ENCODE measurements at places on chromosomes 16 and 17. TPM values are rescaled to one million over a fixed set of nuclear protein-coding genes. Genes with fewer than 3 reads are reported as not detected.
A peak's percentile ranks its signal among the peaks of the same experiment; 100 is the strongest.

The ZPBP2 gene
- total RNA-seq = not detected

DNA sequence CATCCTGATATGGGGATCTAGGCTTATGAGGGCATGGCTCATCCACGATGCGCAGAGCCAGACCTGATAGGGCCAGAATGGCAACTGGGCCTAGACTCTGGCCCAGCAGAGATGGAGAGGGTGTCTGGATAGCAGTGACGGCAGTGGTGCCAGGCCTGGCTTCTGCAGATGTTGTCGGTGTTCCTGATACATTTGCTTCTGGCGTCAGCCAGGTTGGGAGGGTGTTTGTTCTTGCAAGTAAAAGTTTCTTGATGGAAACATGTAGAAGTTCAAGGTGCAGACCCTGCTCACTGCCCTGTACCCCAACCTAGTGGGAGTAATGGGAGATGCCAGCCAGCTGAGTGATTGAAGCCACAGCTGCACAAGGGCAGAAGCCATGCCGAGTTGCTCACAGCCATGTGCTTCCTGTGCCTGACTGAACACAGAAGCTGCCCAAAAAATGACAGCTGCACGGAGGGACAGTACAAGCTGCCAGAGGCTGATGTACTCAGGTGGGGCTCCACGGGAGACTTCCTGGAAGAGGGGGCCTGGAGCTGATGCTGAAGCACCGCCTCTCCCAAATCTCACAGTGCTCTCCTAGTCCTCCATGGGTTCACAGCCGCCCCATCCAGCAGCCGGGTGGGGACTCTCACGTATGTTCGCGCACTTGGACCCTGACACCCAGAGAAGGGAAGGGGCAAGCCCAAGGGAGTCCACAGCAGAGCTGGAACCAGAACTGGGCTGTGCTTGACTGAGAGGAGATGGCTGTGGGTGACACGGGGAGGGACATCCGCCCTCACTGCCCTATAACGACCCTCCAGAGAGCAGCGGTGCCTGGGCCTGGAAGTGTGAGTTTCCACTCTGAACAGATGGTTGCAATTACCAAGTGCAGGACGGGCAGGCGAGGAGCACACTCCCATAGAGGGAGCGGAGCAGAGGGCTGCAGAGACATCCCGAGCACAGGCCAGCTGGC is 78.7 kb downstream of the N4BP1 start:
- no peak for DNase-seq

The AANAT gene
- not detected for total RNA-seq

DNA sequence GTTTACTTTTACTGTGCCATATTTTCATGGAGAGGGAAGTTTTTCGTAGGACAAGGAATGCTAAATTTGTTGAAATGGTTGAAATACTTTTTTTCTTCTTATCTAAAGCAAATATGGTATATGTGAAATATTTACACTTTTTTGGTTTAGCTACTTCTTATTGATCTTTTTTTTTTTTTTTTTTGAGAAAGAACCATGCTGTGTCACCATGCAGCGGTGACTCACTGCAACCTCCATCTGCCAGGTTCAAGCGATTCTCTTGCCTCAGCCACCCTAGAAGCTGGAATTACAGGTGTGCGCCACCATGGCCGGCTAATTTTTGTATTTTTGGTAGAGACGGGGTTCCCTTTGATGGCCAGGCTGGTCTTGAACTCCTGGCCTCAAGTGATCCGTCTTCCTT is 100.5 kb downstream of the FTO start:
- no peak for DNase-seq

The ESRP2 gene
- not detected for total RNA-seq

GRCh38 chr17:56723421-56723820 is 110.3 kb downstream of the C17orf67 start:
- no peak for DNase-seq

DNA sequence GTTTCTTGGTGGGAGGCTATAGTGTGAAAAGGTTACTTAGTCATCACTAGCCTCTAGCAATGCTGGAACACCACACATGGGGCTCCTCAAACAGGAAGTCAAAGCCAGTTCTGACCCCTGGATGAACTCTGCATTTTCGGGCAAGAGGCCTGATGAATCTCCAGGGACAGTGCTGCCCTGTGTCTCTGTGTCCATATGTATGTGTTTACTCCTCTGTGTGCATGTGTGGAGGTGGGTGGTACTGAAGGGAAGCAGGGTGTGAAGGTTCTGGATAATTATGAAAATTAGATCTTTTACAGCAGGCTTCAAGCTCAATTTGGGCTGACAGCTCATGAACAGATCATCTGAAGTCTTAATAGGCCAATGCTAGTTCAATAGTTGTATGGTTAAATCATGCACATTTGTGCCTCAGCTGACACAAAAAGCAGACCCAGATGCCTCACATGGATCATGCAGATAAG is 133.6 kb downstream of the SNX11 start:
- peak; percentile 92 for DNase-seq

DNA sequence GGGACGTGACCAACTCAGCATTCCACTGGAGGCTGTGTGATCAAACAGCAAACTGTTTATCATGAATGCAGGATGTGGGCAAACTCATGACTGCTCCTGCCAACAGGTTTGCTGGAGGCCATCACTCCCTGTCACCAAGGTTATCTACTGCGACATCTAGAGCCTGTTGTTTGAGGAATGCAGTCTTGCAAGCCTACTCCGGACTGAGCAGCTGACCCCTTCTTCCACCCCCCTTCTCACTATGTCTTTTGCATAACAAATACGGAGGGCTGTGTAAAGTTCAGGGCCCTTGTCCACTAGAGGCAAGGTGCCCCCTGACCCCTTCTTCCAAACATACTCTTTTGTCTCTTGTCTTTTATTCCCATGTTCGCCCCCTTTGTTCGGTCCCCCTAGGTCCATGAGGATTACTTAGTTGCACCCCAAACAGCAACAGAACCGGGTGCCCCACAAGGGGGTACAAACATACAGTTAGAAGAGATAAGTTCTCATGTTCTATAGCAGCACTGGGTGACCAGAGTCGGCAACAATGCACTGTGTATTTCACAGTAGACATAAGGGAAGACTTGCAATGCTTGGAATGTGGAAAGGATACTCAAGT is 28.7 kb downstream of the MEAK7 start:
- DNase-seq = no peak

DNA sequence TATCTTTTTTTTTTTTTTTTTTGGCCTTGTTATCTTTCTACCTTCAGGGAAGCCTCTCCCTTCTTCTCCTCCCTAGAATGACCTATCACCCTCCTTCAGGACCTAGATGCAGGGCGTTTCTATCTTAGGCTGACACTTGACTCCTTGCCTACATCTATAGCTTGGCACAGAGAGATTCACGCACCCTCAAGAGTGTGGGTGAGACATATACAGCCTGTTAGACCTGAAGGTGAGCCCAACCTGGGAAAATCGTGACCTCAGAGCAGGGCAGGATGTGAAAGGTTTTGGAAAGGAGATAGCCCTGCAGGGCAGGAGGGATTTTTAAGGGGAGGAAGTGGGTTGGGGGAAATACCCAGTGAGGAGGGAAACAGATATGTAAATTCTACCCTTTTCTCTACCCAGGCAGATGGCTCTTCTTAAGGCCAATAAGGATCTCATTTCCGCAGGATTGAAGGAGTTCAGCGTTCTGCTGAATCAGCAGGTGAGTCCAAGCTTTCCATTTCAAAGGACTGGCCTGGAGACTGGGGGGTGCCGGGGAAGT is at the start of gene AHSP:
Gene AHSP, plus strand, starts transcription at position 167 of the 541 bp plus-strand sequence. Its CDS starts 240 bp downstream, at position 407.
- DNase-seq = no peak

DNA sequence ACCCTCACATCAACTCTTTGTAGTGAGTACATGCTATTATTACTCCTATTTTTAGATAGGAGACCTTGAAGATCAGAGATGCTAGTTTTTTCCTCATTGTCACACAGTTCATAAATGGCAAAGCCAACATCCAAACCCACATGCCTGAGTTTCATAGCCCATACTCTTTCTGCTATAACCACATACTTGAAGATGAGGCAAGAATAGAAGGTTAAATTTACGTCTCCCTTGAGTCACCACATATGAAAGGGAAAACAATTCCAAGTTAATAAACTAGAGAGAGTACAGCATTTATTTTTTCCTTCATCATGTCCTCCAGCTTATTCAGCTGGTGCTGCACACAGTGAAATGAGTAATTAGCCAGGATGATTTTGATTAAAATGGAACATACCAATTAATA is 23.7 kb downstream of the NUDT7 start:
- DNase-seq = no peak

The TEKT1 gene
- total RNA-seq = not detected

The CASKIN1 gene
- total RNA-seq = 0.02 TPM

GRCh38 chr16:57735755-57736418 is at the start of gene KATNB1:
KATNB1 (plus strand) TSS chr16:57735770; CDS start chr16:57737244, 1,474 bp downstream.
- DNase-seq = peak; percentile 48

DNA sequence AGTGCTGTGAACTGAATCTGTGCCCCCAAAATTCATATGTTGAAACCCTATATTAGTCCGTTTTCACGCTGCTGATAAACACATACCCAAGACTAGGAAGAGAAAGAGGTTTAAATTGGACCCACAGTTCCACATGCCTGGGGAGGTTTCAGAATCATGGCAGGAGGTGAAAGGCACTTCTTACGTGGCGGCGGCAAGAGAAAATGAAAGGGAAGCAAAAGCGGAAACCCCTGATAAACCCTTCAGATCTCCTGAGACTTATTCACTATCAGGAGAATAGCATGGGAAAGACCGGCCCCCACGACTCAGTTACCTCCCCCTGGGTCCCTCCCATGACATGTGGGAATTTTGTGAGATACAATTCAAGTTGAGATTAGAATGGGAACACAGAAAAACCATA is 3.7 kb upstream of the SPDYE4 start:
- DNase-seq = no peak

DNA sequence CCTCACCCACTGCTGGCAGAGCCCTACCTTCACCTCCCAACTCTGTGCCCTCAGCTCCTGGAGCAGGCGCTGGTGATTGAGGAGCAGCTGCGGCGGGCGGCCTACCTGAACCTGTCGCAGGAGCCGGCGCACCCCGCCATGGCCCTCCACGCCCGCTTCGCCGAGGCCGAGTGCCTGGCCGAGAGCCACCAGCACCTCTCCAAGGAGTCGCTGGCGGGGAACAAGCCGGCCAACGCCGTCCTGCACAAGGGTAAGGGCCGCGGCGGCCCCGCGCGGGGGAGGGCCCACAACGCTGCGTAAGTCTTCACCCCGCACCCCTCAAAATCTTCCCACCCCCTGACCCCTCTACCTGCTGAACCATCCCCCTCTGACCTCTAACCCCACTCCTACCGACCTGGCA is 7.0 kb downstream of the RNF227 start:
- no peak for DNase-seq

DNA sequence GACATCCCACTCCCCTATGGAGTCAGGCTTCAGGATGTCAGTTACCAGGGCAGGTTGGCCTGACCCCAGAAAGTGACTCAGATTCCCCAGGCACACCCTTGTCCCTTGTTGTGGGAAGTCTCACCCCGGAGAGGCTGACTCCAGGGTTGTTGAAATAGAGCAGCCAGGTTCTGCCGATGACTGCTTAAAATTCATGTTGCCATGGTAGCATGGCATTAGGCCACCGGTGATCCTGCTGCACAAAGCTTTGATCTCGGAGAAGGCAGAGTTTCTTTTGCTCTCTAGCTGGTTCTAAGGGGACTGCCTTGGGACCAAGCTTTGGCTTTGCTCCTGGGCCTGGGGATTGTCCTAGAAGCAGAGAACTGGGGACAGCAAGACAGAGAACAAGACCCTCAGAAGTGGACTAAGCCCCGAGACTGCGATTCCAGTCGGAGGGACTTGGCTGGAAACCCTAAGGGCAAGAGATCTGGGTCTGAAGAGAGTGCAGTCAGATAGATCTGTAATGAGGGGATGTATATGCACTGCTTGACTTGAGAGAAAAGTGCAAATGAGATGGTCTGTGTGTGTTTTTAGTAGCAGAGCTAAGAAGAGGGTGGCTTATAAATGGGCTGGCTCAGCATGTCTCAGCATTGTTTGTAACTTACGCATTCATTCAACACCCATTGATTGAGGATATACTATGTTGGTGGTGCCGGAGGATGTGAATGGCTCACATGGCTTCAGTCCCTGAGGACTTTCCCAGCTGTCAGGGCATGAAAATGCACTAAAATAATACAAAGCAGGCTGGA is 106.9 kb downstream of the RGS9 start:
- DNase-seq = peak; percentile 74
